Non-pigmented ciliary epithelial cell (primary cell): ENCODE measurements at places on chromosomes 1 and 21.
A peak's percentile ranks its signal among the peaks of the same experiment; 100 is the strongest.

DNA sequence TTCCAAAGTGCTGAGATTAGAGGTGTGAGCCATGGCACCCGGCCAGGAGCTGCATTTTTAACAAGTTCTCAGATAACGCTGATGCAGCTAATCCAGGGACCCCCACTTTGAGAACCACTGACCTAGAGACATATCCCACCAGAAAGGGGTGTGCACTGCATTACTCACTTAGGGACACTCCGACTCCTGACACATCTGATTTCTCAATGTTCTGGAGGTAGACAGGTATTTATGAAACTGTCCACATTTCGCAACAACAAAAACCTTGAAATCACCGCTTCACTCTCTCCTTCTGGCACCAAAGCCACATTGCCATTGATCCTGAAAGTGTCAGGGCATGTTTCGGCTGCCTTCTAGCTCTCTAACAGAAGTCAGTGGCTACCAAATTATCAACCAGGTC, 23.2 kb upstream of the CAMTA1 start:
- no peak for DNase-seq

DNA sequence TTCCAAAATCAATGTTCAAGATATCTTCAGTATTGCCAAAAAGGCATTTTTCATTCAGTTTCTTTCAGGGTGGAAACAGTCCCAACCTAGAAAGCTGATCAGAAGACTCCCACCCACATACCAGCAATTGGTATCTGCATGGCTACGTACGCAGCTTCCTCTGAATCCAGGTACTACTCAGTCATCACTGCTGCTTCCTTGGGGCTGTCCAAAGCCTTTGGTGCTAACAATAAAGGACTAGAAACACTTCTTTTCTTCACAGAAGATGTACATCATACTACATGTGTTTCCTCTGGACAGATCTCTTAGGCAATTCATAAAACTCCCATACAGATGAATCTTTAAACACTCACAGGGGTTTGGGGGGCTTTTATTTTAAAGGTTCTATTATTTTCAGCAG, 29.8 kb downstream of the VPS26C start:
- no peak for DNase-seq

GRCh38 chr1:26279456-26280332, at the start of gene SH3BGRL3:
TSS of gene SH3BGRL3 (plus strand) at chr1:26280086. CDS start at chr1:26280156, 70 bp downstream.
- DNase-seq = no peak

GRCh38 chr1:27872802-27873551, 633 bp downstream of the THEMIS2 start:
- DNase-seq = no peak

DNA sequence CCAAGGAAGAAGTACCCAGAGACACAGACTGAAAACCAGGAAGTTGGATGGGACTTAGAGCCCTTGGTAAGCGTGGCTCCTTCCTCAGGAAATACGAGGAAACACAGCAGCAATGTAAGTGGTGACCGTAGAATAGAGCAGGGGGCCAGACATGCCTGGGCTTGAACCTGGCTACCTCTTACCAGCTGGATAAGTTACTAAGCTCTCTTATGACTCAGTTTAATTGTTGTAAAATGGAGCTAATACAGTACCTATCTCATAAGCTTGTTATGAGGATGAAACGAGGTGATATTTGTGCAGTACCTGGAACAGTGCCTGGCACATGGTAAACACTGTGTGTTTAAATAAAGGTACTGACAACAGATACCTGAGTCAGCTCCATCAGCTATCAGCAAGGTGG, 19.2 kb downstream of the EBNA1BP2 start:
- DNase-seq = no peak

- peak; percentile 47 for DNase-seq
These were observed 79.3 kb downstream of the LHX4 start for GRCh38 chr1:180309338-180309737.

DNA sequence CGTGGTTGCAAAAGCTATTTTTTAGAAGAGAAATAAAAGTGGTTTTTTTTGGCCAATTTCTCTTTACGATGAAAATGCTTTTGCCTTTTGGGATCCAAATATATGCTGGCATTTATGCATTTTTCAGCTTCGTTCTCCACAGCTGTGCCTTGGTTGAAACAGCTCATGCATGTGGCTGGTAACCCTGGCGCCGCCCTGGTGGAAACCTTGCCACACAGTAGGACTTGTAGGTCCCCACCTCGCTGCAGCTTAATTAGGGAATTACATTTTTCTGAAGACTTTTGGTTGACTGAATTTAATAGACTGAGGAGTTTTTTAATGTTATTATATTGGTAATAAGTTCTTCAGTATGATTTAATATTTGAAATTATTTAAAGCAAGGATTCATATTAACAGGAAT, 12.7 kb upstream of the PCP4 start:
- DNase-seq = no peak

GRCh38 chr1:19514391-19514831, 29.1 kb upstream of the CAPZB start:
- no peak for DNase-seq

- no peak for DNase-seq
These were observed 53.3 kb upstream of the COL18A1 start for GRCh38 chr21:45351526-45352275.

- DNase-seq = peak; percentile 61
These were observed 404.8 kb downstream of the HLX start for GRCh38 chr1:221284028-221284427.

DNA sequence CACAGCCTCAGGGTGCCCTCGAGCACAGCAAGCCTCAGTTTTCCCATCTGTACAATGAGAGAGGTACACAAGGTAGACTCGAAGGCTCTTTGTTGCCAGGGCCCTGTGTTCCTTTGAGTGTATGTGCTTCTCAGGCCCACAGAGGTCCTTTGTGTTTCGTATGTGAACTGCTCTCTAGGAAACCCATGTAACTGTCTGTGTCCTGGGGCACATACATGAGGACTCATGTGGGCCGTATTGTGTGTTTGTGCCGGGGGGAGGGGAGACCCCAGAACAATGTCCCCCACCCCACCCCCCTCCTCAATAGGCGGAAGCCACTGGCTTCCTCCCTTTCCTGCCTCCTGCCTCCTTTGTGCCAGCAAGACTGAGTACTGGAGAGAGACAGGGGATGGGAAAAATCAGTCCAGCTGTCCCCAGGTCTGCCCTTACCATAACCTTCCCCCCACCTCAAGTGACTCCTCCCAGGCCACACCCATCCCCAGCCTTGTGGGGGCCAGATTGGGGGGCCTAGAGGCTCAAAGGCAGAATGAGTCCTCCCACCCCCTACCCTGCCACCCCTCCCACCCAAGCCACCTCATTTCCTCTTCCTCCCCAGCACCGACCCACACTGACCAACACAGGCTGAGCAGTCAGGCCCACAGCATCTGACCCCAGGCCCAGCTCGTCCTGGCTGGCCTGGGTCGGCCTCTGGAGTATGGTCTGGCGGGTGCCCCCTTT, at the start of gene TIE1:
TSS of gene TIE1 (plus strand) at position 605 of the 717 bp plus-strand sequence. CDS start at position 695, 90 bp downstream.
- no peak for DNase-seq

DNA sequence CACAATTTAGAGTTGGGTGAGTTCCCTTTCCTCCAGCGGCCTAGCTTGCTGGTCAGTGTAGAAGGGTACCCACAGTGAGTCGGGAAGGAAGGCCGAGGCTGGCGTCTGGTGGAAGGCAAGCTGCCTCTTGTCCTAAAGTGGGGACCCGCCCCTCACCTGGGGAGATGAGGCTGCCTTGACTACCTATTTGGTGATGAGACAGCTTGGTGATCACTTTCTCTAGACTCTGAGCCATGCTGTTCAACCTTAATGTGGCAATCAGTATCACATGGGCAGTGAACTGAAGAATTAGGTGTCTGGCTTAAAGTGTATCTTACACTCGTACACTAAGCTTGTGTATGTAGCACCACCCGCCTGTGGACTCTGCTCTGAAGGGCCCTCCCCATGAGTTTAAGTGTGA, 100.7 kb downstream of the COLGALT2 start:
- DNase-seq = no peak
